CD8-positive, alpha-beta memory T cell (primary cell): ENCODE measurements at places on chromosomes 12 and 14. TPM values are rescaled to one million over a fixed set of nuclear protein-coding genes. Genes with fewer than 3 reads are reported as not detected.

DNA sequence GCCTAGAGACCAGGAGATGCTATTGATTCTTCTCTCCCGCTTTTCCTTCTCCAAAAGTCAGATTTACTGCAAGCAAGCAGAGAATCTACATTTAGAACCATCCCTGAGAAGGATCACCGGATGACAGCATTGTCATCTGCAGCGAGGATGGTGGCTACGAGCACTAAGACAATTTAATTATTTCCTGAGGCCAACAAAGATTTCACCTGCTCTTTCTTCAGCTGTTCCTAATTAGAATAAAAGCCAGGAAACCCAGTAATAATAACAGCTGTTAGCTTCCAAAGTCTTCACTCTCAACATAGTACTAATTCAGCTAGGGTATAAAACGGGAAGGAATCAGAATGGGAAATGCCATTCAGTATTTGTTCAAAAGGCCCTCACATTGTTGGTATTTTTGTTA is 53.3 kb downstream of the TMTC1 start:
- H3K4me3 ChIP-seq: no peak overlapping the region
- H3K36me3 ChIP-seq: no peaks in the 10 kb centered on the region
- no peak for DNase-seq
- no peak overlapping the region for H3K27ac ChIP-seq
- no peaks in the 10 kb centered on the region for H3K4me1 ChIP-seq

DNA sequence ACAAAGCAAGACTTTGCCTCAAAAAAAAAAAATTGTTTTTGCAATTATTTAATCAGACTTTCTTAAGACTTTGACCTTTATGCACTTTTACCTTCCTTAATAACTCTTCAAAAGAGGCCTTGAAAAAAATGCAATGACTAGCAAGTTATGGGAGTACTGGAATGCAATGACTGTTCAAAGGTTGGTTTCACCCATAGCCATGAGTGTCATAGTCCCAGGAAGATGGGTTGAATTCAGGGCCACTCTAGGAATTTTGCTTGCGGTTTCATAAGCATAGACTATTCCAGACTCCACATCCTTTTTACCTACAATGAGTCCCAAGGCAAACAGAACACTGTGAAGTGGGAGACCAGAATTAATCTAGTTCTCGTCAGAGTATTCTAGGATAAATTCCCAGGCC is 29.4 kb upstream of the DENND5B start:
- no peak overlapping the region for H3K4me3 ChIP-seq
- no peaks in the 10 kb centered on the region for H3K4me1 ChIP-seq
- H3K36me3 ChIP-seq: no peaks in the 10 kb centered on the region
- H3K27ac ChIP-seq: no peak overlapping the region
- no peaks in the 10 kb centered on the region for H3K27me3 ChIP-seq
- DNase-seq: no peak

- no peaks in the 10 kb centered on the region for H3K27me3 ChIP-seq
- H3K36me3 ChIP-seq: no peaks in the 10 kb centered on the region
- DNase-seq: no peak
Observed at GRCh38 chr12:85985996-85986395, 111.9 kb downstream of the NTS start.

The OTOGL gene
- not detected for total RNA-seq
